BJ (cell line): ENCODE measurements at places on chromosomes 4 and X.

- DNase-seq, result no peak
These were observed 63.6 kb downstream of the LDB2 start for GRCh38 chr4:16834814-16835213.

- no peak for DNase-seq
These were observed 335.9 kb downstream of the ANK2 start for GRCh38 chr4:113385281-113385899.

- DNase-seq, result no peak
These were observed 196.5 kb upstream of the HS3ST1 start for GRCh38 chr4:11625211-11625610.

GRCh38 chrX:143017272-143017671, 8.5 kb upstream of the SPANXN4 start:
- no peak for DNase-seq

DNA sequence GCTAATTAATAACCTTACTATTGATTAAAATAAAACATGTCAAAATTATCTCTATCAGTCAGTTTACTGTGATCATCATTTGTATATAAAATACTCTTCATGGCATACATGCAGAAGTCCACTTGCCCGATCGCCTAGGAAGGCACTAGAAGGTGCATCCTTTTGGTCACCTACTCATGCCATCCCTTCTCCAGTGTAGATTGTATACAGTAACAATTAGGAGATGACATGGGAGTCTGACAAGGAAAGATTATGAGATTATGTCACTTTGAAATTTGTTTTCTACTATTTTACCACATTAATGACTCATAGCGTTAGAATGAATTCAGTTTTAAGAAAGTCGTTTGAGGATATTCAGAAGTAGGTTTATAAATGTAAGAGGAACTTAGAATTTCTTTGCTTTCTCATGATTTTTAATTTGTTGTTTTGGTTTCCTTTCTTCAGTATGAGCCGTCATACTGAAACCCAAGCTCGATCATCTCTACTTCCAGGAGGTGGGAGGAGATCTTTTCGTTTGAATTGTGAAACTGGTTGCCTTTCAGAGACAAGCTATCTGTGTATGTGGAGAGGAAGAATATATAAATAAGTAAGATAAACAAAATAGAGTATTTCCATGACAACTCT, 51.1 kb upstream of the UNC5C start:
- no peak for DNase-seq

- DNase-seq, result no peak
These were observed 65.5 kb downstream of the F9 start for GRCh38 chrX:139596068-139596467.

DNA sequence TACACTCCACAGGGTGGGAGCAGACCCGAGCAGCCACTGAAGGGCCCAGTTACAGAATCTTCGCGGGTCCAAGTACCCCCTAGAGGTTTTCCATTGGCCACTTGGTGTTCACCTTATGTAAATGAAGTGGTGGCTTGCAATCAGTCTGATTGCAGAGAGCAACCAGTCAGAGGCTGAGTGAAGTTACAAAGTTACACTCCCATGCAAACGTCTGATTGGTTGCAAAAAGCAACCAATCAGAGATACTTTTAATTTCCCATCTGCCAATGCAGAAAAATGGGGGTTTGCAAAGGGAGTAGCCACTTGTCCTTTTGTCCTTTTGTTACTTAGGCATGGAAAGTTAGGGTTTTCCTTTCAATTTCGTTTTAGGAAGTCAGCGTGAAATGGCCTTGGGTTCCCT, 27.0 kb upstream of the NKAP start:
- DNase-seq, result no peak

- no peak for DNase-seq
These were observed 2.1 kb upstream of the FAT1 start for GRCh38 chr4:186725469-186726425.
